Hematopoietic multipotent progenitor cell treated with erythropoietin and hydrocortisone succinate and interleukin-3 and kit ligand, for 6 days (in vitro differentiated cells): ENCODE measurements at places on chromosomes 5 and 9.

- no peak for DNase-seq
Measured at GRCh38 chr9:114410910-114411309, 23.1 kb upstream of the AKNA start.

DNA sequence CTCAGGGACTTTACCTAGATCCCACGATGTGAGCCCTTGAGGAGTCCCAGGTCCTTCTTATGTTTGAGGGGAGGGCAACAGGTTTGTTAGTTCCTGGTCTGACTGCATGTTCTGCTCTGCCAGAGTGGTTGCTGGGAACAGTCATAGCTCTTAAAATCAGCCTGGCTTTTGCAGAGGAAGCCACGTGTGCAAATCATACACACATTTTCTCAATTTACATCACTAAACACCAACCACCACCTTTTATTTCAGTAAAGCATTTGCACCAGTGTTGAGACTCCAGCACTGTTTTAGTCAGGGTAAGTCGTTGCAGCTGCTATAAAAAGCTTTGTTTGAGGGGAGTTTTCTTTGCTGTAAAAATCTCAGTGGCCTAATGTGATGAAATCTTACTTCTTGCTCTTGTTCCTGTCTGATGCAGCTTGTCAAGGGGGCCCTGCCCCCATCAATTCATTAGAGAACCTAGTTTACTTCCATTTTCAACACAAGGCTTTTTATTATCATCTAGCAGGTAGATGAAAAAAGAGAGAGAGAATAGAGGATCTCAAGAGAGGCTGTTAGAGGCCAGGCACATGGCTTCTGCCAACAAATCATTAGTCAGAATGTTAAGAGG lies 70.3 kb upstream of the VCAN start:
- DNase-seq, result no peak

DNA sequence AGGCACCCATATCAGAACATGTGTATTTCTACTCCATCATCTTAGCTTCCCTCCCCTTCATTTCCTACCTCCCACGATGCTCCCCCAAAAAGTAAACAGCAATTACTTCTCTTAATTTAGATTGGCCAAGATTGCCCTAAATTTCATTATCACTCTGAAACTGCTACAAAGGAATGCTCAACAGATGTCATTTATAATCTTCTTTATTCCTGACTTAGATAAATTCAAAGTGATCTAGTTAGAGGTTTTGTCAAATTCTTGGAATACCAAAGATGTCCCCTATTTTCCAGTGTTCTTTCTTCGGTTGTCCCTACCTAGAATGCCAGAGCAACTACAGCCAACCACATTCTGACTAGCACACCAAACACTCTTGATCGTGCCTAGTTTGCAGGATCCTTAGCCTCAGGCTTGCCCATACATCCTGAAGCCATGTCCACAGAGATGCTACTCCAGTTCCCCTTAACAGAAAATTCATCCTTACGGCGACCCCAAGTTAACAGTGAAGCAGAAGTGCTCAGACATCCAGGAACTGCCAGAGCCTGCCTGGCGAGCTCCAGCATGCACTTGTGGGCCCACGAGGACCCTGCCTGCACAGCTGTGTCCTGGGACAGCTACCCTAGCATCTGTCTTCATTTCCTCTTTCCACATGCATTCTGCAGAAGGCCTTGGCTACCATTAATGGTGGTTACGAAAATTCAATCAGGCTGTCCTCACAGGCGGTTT lies 31.6 kb downstream of the DAP start:
- peak; percentile 38 for DNase-seq

DNA sequence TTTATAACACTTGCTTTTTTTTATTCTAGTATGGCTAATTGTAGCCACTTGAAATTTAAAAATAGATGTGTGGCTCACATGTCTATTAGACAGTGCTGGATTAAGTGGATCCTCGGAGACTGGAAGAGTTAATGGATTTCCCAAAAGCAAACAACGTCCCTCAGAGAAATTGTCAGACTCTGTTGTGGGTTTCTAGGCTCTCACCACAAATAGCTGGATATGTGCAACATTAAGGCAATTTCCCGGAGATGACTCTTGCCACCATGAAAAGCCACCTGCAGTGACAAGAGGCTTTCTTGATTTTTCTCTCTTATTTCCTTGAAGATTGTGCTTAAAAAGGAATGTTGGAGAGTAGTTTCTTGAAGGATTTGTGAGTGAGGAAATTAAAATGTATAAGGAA lies 43.2 kb downstream of the TMEM167A start:
- DNase-seq, result no peak

DNA sequence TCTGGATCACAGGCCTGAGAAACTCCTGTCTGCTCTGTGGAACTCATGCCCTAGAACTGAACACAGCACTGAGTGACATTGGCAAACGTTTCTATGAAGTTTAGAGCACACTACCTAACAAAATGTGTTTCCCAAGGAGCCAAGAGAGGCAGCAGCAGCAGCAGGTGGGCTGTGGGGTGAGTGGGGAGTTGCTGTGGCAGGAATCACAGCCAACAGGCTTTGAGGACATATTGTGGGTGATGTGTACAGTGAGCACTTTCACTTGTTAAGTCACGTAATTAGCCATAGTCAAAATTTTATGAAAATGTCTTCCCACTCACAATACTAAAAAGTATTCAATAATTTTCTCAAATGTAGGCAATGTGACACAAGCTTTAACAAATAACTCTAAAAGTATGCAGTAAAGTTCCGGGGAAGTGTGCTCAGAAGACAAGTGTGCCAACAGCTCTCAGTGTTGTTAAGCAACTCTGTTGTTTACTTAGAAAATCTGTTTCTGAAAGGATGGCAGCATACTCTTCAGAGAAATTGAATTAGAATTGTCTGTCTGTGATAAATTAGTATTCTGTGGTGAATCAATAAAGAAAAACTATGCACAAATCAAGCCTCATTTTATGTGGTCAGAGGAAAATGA lies 482.1 kb downstream of the SEMA5A start:
- DNase-seq, result no peak

GRCh38 chr5:24773261-24773660 lies 128.5 kb upstream of the CDH10 start:
- DNase-seq, result no peak

- DNase-seq, result no peak
Measured at GRCh38 chr5:132199116-132199680, 28.5 kb downstream of the P4HA2 start.

DNA sequence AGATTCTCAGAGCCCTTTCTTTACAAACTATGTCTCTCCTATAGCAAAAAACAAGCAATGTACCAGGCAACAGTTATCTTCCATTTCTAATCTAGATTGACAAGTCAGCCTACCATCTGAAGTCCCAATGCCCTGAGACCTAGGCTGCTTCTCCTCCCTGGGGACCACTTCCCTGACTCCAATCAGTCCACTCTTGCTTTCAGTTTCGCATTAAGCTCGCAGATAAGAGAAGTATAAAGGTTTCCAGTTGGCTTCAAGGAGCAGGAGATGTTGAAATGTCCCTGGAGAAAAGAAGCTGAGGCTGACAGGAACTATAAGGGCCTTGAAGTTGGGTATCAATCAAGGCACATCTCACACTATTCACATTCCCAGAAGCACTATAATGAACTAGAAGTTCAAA lies 32.3 kb downstream of the ERP44 start:
- peak; percentile 33 for DNase-seq

GRCh38 chr9:98482226-98482625 lies 226.5 kb downstream of the GABBR2 start:
- no peak for DNase-seq

DNA sequence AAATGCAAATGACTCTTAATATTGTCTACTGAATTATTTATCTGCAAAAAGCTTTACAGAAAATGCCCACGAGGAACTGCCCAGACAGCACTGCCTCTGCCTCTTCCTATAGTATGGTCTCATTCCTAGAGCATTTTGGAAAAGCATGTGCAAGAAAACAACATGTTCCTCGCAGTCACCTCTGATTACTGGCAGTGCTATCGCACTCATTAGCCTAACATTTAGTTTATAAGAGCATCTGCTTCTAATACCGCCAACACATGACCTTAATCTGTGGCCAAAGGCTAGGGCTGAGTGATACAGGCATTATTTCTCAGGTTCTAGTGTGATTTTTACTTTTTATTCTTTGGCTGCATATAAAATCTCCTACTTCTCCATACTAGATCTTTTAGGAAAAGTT lies 259.2 kb downstream of the FBXL17 start:
- no peak for DNase-seq

DNA sequence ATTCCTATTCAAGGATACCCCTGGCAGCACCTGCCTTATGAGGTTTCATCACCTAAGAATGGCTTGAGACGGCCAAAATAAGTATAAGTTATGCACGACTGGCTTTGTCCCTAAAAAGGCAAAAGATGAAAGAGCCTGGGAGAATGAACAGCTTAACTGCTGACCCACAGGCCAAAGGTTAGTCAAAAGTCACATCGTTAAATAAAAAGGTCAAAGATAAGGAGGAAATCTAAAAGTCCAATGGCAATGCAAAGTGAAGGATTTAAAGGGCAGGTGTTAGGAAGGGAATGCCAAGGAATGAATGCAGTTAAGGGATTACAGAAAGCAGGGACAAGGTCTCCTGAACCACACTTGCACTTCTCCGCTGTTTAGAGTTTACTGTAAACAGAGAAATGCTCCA lies 5.6 kb downstream of the TAL2 start:
- DNase-seq, result no peak

DNA sequence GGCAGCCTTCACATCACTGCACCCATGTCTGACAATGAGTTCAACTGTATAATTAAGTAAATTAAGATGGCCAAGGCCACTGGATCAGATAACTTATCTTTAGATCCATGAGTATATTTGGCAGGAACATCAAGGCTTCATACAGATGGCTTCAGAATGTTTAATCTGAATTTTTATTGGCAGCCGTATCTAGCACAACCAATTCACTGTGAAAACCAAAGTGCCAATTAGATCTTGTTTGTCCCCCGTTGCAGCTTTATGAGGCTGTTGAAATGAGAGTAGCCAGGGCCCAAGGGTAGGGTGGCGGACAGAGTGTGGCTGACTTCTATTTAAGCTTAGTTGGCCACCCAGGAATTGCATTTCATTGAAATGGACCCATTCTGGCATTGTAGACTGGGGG lies 137.7 kb downstream of the SYK start:
- DNase-seq, result no peak

DNA sequence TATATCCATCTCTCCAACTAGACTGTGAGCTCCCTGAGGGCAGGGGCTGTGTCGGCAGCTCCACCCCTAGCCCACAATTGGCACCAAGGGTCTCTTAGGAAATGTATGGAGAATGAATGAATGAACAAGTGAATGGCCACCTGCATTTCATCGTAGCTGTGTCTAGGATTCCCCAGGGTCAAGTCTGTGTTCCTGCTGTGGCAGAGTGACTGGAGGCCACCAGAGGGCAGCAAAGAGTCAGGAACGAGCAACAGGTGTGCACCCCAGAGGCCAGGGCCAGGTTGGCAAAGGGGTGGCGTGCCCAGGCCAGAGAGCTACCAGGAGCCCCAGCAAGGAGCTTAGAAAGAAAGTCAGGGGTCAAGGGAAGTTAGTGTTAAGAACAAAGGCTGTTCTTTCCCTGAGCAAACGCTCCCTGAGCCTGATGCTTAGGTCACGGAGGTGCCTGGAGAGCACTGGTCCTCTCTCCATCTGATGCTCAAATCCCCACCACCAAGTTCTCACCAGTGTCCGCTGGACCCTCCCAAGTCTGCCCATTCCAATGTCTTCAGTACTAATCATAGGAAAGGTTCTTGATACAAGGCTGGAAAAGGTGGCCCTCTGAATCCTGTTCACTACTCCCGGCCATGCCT lies 160.7 kb downstream of the PAX5 start:
- peak; percentile 80 for DNase-seq

GRCh38 chr9:132846109-132846917 lies 31.8 kb downstream of the AK8 start:
- no peak for DNase-seq

GRCh38 chr5:172886974-172887501 lies 53.0 kb downstream of the ERGIC1 start:
- DNase-seq, result peak; percentile 67

- no peak for DNase-seq
Measured at GRCh38 chr5:60055168-60055567, 161.6 kb upstream of the PDE4D start.

DNA sequence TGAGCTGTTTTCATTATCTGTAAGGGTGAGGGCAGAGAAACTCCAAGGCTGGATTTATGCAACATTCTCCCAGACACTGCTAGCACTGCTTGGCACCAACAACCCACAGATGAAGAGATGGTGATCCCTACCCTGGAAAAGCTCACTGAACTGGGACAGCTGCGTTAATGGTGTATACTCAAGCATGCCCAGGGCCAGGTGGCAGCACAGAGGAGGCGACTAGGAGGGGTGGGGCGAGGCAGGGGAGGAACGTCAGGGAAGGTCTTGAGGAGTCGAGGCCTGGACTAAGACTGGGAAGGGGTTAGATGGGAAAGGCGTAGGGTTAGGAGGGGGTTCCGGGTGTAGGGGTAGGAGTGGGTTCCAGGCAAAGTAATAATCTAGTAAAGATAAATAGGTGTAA lies 73.1 kb upstream of the TBC1D9B start:
- no peak for DNase-seq

GRCh38 chr5:97297063-97297703 lies 114.1 kb upstream of the RIOK2 start:
- peak; percentile 35 for DNase-seq

DNA sequence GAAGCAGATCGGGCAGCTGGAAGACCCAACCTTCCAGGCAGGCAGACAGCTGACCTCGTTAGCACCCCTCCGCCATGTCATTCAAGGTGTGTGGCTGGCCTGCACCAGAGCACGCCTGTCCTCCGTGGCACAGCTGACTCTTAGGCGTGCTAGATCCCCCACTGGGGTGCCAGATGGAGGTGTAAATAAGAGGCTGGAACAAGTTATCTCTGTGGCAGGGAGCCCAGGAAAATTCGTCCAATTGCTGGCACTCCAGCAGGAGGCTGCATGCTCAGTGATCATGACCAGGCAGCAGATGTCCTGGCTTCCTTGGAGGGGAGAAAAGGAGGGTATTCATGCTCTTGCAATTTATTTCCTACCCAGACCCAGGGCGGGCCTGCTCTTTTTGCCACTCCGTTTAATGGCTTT lies 7.8 kb upstream of the ALDOB start:
- no peak for DNase-seq

GRCh38 chr5:123538670-123539459 lies 26.9 kb downstream of the CSNK1G3 start:
- DNase-seq, result no peak

DNA sequence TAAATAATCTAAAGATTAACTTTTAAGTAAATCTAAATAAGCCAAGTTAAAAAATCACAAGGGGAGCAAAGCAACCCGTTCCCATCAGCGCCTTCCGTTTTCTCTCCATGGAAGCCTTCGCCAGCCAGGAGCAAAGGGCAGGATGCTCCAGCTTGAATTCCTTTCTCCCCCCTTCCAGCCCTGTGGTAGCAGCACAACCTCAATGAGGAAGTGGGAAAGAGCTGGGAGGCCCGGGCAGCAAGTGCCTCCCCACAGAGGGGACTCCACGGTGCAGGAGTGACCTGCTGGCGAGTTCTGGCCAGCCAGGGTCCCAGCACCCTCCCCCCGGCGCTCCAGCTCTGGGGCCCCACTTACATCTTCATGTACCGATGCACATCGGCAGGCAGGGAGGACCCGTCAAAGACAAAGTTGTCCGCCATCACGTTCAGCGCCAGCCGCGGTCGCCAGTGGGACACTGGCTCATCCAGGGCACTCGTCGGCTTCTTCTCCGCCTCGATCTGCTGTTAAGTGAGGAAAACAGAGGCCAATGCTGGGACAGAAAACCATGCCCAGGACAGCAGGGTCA lies 6.3 kb downstream of the CLPTM1L start:
- DNase-seq, result no peak
